Peyer's patch (tissue), 4 donors: ENCODE measurements at places on chromosomes 4 and X. TPM values are rescaled to one million over a fixed set of nuclear protein-coding genes. Genes with fewer than 3 reads are reported as not detected.

F8A2 gene
- not detected for total RNA-seq

CLGN gene
- not detected for total RNA-seq

ARHGEF6 gene
- 29.7 TPM for total RNA-seq

NMU gene
- not detected for total RNA-seq

EFHC2 gene
- 3.4 TPM for total RNA-seq

PDE5A gene
- 46.2 TPM for total RNA-seq

GIMD1 gene
- total RNA-seq = not detected

ARL9 gene
- not detected for total RNA-seq

GABRG1 gene
- not detected for total RNA-seq

CSAG1 gene
- not detected for total RNA-seq

IL1RAPL2 gene
- total RNA-seq = not detected

PPP2R2C gene
- total RNA-seq = 0.27 TPM

IGFBP7 gene
- total RNA-seq = 92.1 TPM

TBC1D9 gene
- 21.6 TPM for total RNA-seq

LUZP4 gene
- not detected for total RNA-seq

HSFX4 gene
- total RNA-seq = not detected

GLRA3 gene
- total RNA-seq = 1.7 TPM

LINC00632 gene
- 64.4 TPM for total RNA-seq

RAB33A gene
- 0.67 TPM for total RNA-seq

GPR101 gene
- total RNA-seq = not detected

SPANXD gene
- not detected for total RNA-seq

CFI gene
- total RNA-seq = 7.0 TPM

FRYL gene
- total RNA-seq = 248 TPM

ARAP2 gene
- total RNA-seq = 66.8 TPM

CT45A1 gene
- total RNA-seq = not detected

FAM9B gene
- total RNA-seq = not detected

ADAM29 gene
- not detected for total RNA-seq

MAGEA10 gene
- not detected for total RNA-seq

NXF2B gene
- total RNA-seq = not detected

ITIH6 gene
- total RNA-seq = not detected

FMR1NB gene
- not detected for total RNA-seq

ARMCX4 gene
- 19.3 TPM for total RNA-seq

GUCY1B1 gene
- total RNA-seq = 7.4 TPM

MID1 gene
- 29.9 TPM for total RNA-seq

ASB9 gene
- not detected for total RNA-seq

IRS4 gene
- total RNA-seq = not detected

RPL9 gene
- total RNA-seq = 2,811 TPM

VCX3A gene
- not detected for total RNA-seq

ADH1C gene
- total RNA-seq = 62.7 TPM

SAGE1 gene
- not detected for total RNA-seq

BLTP1 gene
- 174 TPM for total RNA-seq

CCKAR gene
- not detected for total RNA-seq

TIGD4 gene
- not detected for total RNA-seq

AR gene
- 2.5 TPM for total RNA-seq

LAGE3 gene
- total RNA-seq = 11.0 TPM

ZIC3 gene
- not detected for total RNA-seq

TEX28 gene
- not detected for total RNA-seq
